ENCODE measurements at places on chromosomes 3 and 15.
A peak's percentile ranks its signal among the peaks of the same experiment; 100 is the strongest.

DNA sequence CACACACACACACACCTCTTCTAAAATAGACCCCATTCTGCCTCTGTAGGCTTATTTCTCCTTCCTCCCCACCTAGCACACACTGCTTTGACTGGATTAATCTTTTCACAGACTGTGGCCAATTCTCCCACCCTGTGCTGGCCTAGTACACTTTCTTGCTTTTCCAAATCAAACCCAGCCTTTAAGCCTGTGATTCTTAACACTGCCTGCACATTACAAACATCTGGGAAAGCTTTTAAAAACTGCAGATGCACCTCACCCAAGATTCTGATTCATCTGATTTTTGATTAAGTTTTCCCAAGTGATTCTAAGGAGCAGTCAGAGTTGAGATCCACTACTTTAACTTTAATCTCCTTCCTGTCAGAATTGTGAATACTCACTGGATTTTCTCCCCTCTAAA, 12.8 kb downstream of the CSNK1G1 start:
- no peak for DNase-seq

DNA sequence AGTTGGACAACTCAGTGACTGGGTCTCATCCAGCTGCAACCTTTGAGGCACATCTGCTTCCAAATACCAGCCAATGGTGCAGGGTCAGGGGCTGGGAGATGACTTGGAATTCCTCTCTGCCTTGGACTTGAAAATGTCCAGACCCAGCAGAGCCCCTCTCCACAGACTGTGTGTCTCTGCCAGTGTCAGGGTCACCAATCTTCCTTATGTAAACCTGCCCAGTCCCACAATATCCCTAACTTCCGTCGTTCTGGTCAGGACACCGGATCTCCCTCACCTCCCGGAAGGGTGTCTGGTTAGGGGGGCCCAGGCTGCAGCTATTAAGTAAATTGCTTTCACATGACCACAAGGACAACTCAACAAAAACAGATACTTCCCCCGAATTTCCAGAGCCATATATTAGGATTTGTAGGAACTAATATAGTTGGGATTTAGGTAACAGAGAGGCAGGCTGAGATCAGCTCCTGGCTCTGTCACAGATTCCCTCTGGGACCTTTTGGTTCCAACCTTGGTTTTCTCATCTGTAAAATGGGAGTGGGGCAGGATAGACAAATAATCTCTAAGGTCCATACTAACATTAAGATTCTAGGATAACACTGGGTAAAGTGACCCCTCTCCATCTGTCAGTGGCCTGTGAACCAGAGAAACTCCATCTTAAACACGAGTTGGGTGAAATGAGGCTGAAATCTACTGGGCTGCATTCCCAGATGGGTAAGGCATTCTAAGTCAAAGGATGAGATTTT, 30.8 kb downstream of the IGDCC3 start:
- DNase-seq, result no peak

GRCh38 chr3:64908251-64908685, 220.5 kb upstream of the ADAMTS9 start:
- no peak for DNase-seq

GRCh38 chr15:60154764-60155325, 150.7 kb downstream of the FOXB1 start:
- DNase-seq, result no peak

GRCh38 chr3:54712539-54712938, 215.3 kb downstream of the LRTM1 start:
- no peak for DNase-seq

DNA sequence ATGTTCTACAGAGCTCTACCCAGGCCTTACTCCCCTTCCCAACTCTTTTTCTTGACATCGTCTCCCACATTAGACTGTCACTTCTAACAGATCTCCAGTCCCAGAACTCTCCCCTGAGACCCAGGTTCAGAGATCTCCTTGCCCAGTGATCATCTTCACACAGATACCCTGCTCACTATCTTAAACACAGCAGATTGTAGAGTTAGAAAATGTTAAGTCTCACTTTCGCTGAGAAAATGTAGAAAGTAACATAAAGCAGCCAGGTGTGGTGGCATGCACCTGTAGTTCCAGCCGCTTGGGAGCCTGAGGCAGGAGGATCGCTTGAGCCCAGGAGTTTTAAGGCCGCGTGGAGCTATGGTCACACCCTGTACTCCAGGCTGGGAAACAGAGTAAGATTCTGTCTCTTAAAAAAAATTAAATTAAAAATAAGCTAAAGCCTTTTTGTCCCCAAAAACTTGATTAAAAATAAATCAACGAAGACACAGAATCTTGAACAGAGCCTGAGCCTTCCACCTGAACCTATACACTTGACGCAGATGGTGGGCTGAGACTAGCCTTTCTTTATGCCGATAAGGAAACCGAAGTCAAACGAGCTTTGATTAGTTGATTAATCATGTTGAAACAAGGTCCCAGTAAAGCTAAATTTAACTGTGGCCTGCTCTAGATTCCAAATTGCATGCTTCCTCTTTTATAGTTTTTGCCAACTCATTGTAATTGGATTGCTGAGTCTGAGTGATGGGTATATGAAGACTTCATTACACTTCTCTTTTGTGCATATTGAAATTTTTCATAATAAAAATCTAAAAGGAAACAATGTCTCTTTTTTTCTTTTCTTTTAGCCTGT, 31.3 kb upstream of the BLM start:
- no peak for DNase-seq

DNA sequence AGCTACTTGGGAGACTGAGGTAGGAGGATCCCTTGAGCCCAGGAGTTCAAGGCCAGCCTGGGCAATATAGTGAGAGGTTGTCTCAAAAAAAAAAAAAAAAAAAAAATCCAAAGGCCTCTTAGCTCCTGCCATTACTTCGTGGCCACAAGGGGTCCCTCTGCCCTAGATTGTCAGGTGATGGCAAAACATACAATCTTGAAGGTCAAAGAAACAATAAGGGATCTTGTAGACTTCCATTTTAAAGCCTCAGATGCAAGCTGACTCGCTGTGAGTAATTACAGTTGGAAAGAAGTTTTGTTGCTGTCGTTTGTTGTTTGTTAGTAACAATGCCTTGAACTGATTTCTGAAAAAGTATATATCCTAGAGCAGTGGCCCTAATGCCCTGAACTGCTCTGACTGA, 55.9 kb upstream of the PLCL2 start:
- DNase-seq, result peak; percentile 72

DNA sequence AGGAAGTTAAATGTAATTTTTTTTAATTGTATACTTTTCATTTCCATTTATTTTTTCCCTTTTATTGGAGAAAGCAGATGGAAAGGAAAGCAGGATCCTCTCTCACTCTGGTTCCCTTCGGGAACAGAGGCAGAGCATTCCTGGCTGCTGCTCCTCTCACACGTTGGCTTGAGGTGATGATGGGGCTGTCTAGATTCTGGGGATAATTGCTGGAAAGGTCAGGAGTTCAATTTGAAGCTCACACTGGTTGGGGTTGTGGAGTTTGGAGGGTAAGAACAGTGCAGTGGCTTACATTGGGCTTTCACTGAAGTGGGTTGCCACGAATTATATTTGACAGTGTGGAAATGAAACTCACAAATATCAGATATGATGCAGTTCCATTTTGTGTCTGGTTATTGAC, 57.6 kb downstream of the RARB start:
- no peak for DNase-seq

DNA sequence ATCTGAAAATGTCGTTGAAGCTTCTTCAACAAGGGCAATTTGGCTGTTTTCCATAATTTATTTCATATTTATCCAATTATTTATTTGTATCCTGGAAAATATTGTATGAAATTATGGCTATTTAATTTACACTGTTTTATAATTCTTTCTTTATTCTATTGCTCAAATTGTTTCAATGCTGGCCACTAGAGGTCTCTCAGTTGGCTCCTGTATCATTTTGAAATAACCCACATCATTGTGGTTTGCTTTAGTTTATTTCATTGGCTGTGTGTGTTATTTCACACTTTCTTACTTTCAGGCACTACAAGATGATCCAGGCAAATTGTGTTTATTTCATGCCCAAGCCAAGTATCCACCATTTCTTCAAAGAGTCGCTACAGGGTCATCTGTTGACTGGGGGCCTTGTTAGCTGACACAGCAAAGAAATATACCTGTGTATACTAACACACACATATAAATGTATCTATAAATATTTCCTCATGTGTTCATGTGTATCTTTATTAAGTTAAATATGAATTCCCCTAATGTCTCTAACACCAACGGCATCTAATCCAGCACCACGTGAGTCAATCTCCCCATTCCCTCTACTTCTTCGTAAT, 86.2 kb downstream of the NPAP1 start:
- DNase-seq, result no peak

GRCh38 chr3:4748127-4748526, 231.1 kb upstream of the BHLHE40 start:
- no peak for DNase-seq

DNA sequence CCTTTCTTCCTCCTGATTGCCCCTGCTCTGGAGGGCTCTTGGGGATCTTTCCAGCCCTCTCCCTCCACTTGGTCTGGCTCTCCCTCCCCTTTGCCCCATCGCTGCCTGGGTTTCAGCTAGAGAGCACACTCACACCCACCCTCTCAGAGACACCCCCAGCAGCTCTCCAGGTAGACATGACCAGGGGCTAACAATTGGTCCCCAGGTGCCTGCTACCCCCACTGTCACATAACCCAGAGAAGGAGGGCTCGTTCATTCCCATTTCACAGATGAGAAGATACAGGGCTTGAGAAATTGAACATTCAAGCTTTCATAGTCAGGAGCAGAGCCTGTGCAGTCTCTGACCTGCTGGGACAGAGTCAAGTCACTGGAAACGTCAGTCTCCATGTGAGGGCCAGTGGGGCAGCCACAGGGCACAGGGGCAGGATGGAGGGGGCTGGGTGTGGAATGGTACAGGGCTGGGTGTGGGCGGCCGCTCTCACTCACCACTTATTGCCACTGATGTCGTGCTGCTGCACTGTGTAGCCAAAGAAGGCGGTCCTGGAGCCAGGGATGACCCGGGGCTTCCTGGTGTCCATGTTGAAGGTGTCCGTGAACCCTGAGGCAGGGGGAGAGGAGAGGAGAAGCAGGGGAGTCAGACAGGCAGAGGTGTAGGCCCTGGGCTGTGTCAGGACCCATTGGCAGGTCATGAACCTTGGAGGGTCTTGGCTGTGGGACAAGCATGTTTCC, 29.4 kb downstream of the ITGA11 start:
- no peak for DNase-seq

DNA sequence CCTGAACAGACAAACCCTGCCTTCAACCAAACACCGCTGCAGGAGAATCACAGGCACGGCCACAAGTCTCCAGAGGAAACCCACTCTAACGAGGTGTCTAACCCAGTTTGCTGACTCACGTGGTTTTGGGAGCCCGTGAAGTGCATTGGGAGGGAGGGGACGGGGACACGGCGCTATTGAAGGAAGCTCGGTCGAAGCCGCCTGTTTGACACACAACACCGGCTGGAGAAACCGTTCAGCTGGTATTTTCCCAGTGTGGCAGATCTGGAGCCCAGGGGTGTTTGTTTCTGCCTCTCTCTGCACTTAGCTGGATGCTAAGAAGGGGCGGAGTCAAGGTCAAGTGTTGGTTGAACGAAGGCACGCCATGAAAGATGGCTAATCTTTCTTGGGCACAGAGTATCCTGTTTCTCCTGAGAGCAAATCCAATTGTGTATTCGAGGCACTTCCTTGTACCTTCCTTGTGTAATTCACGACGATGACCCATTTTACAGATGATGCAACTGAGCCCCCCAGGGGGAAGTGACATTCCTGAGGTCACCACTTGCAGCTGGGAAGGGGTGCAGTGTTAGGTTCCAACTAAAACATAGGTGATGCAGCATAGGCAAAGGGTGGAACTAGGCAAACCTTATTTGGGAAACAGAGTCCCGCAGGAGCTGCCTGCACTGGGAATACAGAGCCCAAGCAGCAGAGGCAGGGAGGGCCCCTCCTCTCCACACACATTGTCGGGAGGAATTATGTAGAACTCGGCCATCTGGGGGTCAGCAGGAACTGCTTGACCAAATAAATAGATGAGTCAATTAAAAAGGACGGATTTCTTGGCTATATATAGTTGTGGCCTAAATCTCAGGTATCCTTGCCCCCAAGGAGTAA, 22.5 kb downstream of the SLC6A6 start:
- peak; percentile 66 for DNase-seq

GRCh38 chr3:190425833-190426232, 23.9 kb downstream of the TMEM207 start:
- no peak for DNase-seq

- DNase-seq, result no peak
Measured at GRCh38 chr3:69535613-69536012, 149.7 kb upstream of the FRMD4B start.

DNA sequence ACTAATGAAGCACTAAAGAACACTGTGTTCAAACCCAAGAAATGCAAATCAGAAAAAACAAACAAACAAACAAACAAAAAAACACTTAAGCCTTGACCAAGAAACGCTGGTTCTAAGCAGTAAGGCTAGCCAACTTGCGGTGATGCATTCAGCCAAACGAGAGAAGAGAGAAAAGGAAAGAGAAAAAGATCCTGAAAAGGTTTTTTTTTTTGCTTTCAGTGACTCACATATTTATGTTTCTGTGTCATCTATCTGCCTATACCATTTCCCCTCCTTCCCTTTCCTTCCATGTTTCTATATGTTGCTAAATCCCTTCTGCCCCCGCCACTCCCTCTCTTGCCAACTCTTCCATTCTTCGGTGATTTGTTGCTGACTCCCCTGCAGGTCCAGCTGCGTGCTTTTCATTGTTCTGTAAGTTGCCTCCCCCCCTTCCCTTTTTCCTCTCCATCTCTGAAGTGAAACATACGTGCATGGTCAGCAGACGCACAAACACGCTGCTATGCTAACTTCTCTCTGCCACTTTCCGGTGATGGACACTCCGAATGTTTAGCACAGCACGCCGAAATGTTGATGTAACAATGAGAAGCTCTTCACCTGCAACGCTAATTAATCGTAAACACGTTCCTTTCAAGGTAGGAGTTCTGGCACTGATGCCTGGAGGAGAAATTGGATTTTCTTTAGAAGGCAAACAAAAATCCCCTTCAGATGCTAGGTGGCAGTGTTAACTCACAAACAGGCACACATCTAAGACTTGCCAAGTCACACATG, 154.4 kb downstream of the TUSC7 start:
- no peak for DNase-seq

DNA sequence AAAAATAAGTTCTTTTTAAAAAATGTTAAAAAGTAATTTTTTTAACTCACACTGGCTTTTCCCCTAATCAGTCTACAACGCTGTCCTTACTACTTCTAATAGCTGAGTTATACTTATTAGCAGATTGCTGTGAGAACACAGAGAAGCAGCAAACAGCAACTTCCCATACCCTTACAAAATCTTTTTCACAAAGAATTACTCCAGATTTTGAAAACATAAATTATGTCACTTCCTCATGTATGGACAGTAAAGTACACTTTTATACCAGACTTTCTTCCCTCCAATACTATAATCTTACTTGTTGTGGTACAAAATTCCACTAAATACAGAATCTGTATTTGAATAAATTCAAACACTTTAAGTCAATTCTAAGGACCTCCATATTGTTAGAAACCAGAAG, 2.1 kb downstream of the PHC3 start:
- DNase-seq, result no peak

DNA sequence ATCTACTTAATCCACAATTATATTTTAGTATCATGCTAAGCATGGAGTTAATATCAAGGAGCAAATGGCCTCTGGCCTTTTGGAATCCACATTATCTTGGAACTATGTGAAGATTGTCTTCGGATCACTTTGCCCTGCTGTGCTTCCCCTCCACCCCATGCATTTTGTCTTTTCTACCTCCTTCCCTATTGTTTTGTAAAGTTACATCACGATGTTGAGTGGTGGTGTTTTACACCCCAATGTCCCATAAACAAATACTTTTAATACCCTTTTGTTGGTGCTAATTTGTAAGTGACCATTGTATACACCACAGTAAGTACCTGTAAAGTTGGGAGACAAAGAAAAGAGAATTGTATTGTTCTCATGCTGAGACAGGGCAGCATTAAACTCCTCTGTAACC, 258.4 kb upstream of the ZNF717 start:
- no peak for DNase-seq

GRCh38 chr3:35544976-35545375, 94.3 kb upstream of the ARPP21 start:
- no peak for DNase-seq
